ENCODE measurements at places on chromosomes 3 and 15.

- DNase-seq = no peak
These were observed 27.1 kb upstream of the PTX3 start for GRCh38 chr3:157409516-157409915.

- peak; percentile 58 for DNase-seq
These were observed 860 bp downstream of the RASA2 start for GRCh38 chr3:141487521-141488252.

DNA sequence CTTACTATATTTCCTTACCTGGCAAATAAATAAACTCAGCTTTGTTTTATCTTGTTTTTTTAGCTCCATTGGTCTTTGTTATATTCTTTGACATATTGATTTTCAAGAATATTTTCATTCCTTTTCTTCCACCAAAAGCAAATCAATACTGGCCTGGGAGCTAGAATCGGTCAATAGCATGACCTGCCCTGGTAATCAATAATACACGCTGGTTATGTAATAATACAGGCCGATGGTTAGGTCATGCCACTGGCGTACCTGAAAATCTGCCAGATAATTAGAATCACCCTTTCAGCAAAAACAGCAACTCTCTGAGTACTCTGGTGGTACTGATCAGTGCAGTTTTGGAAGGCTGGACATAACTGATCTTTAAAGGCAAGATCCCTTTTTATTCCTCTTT is 39.9 kb downstream of the PEAK1 start:
- DNase-seq = no peak

- no peak for DNase-seq
These were observed 23.4 kb downstream of the STAC start for GRCh38 chr3:36403661-36404060.

DNA sequence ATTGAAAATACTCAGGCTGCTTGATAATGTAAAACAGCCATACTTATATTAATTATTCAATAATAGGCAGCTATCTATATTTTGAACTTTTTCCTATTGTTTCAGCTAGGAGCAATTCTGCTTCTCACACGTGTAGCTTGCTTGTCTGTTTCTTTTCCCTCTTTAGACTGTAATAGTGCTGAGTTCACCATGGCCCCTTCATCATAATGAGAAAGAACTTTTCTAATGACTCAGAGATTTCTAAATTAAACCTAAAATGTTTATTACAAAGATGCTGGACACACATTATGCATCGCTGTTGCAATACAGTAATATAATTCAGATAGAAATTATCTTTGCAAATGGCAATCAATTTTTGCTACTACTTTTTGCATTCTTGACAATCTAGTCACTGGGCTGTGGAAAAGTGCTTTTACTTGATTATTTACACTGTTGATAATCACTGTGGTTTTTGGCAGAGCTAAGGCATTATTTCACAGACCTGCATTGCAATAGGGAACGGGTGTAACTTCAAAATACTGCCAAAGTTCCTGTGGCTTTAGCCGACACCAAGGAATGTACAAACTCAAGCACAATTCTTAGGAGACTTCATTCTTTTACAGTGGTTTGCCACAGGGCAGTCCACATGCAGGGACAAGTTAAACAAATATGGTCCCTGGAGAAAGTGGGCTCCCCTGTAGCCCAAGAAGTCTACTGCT is 281.0 kb upstream of the TBL1XR1 start:
- no peak for DNase-seq

GRCh38 chr3:54845551-54845950 is 82.3 kb downstream of the LRTM1 start:
- DNase-seq = no peak

GRCh38 chr3:73418681-73419080 is 206.1 kb downstream of the PDZRN3 start:
- DNase-seq = no peak

- no peak for DNase-seq
These were observed 78.8 kb upstream of the SETMAR start for GRCh38 chr3:4224331-4224730.

GRCh38 chr3:8442993-8443650 is 58.5 kb upstream of the LMCD1 start:
- no peak for DNase-seq

DNA sequence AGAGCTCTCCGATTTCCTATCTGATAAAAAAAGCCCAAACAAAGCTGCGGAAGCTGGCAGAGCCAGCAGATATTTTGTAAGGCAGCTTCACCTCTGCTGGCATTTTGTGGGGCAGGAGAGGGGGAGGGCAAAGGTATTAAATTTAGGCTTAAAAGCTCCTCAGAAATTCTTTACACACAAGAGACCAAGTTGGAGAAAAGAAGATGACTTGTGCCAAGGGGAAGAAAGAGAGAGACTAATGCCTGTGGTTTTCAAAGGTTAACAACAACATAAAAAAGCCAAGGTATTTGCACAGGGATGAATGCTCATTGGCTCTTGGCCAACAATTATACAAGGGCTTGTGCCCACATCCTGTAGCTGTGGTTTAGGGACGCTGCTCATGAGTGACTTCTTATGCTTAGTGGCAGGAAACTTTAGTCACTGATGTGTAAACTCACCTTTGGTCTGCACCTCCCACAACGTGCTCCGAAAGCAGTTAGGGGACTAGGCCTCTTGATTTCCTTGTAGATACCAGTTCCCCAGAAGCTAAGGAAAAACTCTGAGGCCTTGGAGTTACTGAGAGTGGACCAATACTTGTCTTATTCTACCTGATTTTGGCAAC is 152.9 kb downstream of the TPRG1 start:
- peak; percentile 67 for DNase-seq

- no peak for DNase-seq
These were observed 62.9 kb upstream of the LRRFIP2 start for GRCh38 chr3:37237252-37237651.

- no peak for DNase-seq
These were observed 12.4 kb downstream of the GLCE start for GRCh38 chr15:69172847-69173246.

Data from NCI-H187 (cell line).